ENCODE measurements at places on chromosomes 12 and 14.
A peak's percentile ranks its signal among the peaks of the same experiment; 100 is the strongest.

DNA sequence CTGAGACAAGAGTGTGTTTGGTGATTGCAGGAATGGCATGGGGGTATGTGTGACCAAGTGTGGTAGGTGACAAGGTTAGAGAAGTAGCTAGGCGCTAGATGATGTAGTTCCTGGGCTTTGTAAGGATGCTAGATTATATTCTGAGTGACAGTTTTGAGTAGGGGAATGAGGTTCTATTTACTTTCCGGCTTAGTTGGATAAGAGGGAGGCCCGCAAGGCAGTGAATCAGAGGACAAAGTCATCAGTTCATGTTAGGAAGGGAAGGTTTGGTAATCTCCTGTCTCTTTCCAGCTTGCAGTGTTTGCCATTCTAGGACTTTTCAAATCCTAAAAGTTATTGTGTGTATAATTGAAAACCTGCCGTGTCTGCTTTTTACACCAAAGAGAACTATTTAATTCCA lies 45.0 kb downstream of the CFAP54 start:
- DNase-seq: no peak

- DNase-seq: no peak
These were observed 44.3 kb downstream of the ATG2B start for GRCh38 chr14:96318836-96319235.

- no peak for DNase-seq
These were observed 15.7 kb upstream of the HECTD1 start for GRCh38 chr14:31223331-31223730.

DNA sequence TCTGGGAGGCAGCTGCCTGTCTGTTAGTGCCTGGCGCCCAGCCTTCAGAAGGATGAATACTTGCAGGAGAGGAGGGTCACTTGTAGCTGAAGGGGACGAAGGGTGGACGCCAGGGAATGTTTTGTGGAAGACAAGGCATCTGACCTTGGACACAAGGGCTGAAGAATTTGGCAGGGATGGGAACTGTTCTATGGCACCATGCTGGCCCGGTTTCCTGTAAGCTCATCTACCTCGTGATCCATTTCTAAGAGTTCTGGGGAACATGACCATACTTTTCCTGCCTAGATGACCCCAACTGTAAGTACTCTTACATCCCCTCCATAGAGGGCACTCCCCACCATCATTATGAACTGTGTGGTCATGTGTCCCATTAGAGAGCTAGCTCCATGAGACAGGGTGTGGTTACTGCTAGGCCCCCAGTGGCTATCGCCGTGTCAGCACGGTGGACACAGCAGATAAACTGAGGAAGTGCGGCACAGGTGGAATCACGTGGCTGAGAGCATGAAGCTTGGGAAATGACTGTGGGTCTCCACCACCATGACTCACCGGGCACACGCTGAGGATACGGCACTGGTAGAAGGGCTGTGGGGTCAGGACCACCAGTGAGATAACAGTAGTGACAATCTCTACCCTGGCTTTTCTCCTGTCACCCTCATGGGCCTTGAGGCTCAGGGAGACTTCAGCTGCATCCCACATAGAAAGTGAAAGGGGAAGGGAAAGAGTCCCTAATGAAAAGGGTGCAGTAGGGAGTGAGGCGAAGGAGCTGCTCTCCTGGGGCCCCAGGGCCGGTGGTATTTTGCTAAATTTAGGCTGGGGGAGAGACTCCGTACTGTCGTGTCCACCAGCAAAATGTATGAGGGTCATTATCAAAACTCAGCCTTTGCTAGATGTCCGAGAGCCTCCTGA lies 252.6 kb downstream of the FOXN3 start:
- DNase-seq: no peak

DNA sequence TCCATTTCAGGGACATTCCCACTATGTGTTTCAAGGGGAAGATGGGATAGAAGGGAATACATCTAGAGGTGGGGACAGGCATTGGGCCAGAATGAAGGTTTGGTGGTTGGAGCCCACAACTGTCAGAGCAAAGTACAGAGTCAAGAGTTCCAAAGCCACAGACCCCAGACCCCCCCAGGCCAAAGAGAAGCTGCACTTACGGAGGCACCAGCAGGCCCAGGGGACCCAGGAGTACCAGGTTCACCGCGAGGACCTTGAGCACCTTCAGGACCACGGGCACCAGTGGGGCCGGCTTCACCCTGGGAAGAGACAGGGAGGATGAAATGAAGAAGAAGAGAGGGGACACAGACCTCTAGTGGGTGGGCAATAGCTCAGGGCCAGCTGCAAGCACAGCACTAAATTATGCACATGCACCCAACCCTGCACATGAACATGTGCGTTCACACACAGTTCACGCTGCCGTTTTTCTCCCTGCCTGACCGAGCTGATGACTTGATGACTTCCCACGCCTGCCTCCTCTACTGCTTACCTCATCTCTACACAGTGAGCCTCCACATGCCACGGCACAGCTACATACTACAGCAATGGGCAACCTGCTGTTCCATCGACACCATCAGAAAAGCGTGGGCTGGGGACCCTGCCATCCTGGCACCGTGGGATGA lies 16.7 kb downstream of the COL2A1 start:
- peak; percentile 28 for DNase-seq

GRCh38 chr12:86613311-86613710 lies 357.1 kb upstream of the MGAT4C start:
- DNase-seq: no peak

GRCh38 chr14:94572637-94573303 lies 8.5 kb upstream of the SERPINA5 start:
- DNase-seq: no peak

DNA sequence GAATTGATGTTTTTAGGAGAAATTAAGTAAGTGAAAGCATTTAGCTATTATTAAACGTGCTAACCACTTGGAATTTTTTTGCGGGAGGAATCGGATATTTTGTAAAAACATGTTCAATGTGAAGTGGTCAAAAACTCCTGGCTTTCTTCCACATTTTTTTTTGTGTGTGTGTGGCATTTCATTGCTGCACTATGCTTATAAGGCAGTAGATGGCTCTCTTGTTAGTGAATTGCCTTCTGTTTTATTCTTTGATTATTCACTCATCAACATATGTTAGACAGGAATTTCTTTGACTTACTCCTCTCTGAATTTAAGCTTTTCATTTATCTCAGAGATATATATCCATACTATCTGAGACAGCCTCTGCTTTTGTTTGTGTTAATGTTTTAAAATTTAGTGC lies 71.3 kb downstream of the DERA start:
- DNase-seq: peak; percentile 71

DNA sequence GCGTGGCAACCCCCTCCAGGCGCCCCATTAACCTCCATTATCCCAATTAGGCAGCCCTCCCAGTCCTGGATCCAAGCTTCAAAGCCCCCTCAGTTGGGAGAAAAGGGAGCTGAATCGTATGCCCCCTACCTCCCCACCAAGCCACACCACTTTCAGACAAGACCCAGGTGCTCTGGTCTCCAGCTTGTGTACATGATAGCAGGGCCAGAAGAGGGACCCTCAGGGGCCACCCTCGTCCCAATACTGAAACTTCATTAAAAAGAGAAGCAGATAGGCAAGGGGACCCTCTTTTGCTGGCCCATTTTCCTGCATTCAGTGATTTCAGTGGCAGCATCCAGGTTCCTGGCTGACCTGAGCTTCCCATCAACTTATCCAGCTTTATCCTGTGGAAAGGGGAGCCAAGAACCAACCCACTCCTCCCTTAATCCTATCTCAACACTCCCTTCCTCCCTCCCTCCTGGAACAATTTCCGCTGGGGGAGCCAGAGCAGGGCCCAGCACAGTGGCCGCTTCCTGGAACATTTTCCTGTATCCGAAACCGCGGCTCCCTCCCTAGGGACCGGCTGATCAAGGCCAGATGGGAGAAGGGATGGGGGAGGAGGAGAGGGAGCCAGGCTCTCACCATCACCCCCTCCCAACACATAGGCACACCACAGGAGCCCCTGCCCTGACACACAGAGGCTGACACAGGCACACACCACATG lies 9.5 kb upstream of the SP7 start:
- DNase-seq: peak; percentile 83

GRCh38 chr12:57745485-57745881 lies 644 bp downstream of the TSPAN31 start:
- DNase-seq: no peak

DNA sequence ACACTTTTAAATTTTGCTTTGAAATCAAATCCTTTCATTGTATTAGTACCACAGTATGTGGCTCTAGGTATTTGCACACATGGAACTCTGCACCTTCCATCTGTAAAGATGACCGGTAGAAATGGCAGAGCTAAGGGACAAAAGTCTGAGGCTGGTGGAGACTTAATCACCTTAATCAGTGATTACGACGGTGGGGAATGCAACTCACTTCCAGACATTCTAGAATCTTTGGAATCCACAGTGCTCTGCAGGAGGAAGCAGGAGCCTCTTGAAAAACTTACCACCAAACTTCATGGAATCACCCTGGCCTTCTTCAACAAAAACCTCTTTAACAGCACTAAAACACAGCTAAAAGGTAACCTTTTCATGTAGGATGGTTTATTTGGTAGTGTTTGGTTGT lies 3.9 kb upstream of the DACT1 start:
- peak; percentile 41 for DNase-seq

DNA sequence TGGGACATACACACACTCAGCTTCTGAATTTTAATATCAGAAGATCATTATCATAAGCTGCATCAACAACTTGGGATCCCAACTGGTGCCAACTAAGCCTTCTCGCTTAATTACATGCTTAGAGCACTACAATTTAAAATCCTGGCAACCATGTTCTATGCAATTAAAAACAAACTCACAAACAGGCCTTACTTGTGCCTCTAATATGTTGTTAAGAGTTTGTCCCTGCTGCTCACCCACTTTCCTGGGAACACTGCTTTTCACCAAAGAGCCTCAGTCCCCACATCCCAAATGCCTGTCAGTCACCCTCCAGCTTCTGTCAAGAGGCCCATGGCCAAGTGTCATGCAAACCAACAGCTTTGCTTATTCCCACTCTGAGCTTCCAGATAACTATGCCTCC lies 69.7 kb downstream of the TTC9 start:
- no peak for DNase-seq

GRCh38 chr14:76917158-76917596 lies 91.0 kb downstream of the LRRC74A start:
- DNase-seq: peak; percentile 79

DNA sequence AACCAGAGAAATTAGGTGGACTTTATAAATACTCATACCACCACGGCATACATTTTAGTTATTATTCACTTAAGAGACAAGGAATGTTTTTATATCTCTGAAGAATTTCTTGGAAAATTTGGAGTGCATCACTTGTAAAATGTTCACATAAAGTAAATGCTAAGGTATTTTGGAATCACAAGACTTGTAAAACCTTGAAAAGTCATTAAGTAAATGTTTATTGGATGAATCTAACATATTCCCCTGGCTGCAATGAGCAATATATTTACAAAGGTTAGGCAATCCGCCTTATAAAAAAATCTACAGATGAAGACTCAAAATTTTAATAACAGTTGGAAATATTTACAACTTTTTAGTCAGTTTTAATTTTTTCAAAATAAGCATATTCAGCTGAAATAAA lies 287.4 kb upstream of the ALG10 start:
- DNase-seq: no peak

DNA sequence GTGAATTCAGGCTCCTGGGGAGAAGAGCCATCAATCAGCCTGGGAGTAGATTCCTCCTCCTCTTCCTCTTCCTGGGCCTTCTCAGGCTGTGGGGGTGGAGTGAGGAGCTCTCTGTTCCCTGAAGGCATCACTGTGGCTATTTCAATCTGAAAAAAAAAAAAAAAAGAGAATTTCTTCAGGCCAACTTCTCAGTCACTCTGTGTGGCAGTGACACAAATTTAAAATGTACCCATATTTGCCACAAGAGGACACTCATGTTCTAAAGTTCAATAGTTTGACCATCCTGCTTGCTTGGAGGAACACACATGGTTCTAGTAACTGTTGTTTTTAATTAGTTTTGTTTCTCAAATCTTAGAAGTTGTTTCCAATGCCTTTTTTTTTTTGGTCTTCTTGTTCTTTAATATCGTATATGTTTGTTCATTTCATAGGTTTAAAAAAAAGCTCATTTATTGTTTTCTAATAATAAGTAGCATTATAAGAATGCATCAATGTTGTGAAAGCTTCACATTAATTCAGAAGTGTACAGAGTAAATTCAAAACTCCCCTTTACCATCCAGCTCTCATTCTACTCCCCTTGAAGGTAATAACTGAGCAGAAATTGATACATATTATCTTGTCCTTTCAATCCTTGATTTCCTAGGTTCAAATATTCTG lies 23.3 kb upstream of the CCER1 start:
- DNase-seq: peak; percentile 87

GRCh38 chr12:121297435-121297991 lies 1.0 kb upstream of the CAMKK2 start:
- DNase-seq: peak; percentile 38

DNA sequence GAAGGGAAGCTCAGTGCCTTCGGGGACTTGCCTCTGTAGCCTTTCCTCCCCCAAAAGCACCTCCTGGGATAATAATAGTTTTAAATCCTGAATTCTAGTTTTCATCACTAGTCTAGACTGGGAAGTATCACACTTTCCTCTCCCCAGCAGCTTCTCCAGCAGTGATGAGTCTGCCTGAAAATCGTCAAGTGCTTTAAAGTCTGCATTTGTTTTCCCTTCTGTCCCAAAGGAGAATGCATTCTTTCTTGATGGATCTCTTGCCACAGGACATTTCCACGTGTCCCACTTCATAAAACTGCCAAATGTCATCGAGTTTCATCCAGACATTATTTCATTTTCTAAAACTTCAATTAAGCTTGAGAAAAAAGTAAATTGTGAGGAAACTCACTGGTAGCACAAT lies 15.0 kb downstream of the CSRP2 start:
- peak; percentile 92 for DNase-seq

GRCh38 chr12:56980941-56981530 lies 23.6 kb upstream of the RDH16 start:
- DNase-seq: no peak

GRCh38 chr12:113093409-113094101 lies 37.0 kb downstream of the DTX1 start:
- no peak for DNase-seq

DNA sequence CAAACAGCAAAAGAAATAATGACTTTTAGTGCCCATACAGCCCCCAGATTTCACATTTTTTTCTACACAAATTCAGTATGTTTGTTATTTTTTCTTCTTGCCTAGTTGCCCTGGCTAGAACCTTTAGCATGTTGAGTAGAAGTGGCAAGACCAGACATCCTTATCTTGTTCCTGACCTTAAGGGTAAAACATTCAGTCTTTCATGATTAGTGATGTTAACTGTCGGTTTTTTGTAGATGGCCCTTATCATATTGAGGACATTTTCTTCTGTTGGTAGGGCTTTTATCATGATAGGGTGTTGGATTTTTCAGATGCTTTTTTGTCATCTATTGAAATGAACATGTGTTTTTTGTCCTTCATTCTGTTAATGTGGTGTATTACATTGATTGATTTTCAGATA lies 17.1 kb downstream of the IRAK3 start:
- no peak for DNase-seq

- peak; percentile 42 for DNase-seq
These were observed 465.3 kb upstream of the RGS6 start for GRCh38 chr14:71466946-71467345.

- DNase-seq: no peak
These were observed 7.9 kb downstream of the ABCB9 start for GRCh38 chr12:122958198-122958888.

GRCh38 chr12:53462935-53463334 lies 11.0 kb downstream of the PCBP2 start:
- DNase-seq: no peak

- DNase-seq: no peak
These were observed 7.7 kb upstream of the DCP1B start for GRCh38 chr12:2011643-2012607.

Measured in AG10803 (cell line).